ENCODE measurements at places on chromosomes 6 and 20. TPM values are rescaled to one million over a fixed set of nuclear protein-coding genes. Genes with fewer than 3 reads are reported as not detected.

DNA sequence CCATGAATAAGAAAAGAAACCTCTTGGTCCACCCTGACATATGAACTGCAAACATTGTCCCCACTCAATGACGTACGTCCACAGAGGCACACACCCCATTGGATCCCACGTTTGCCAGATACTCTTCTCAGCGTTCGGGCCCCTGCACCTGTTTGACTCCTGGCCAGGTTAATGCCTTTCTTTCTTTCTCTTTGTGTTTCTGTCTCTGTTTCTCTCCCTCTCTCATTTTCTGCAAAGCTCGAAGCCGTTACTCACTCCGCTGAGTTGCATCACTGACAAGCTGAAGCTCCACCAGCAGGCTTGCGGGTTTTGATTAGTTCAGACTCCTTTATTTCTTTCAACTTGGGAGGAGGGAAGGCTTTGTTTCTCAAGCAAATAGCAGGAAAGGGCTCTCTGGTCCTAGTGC lies 135.5 kb upstream of the SUPT3H start:
- no peak for DNase-seq

GRCh38 chr6:38432479-38432878 lies 207.2 kb downstream of the BTBD9 start:
- no peak for DNase-seq

The CPNE5 gene
- total RNA-seq: 25.7 TPM

The SFTA2 gene
- total RNA-seq: not detected

DNA sequence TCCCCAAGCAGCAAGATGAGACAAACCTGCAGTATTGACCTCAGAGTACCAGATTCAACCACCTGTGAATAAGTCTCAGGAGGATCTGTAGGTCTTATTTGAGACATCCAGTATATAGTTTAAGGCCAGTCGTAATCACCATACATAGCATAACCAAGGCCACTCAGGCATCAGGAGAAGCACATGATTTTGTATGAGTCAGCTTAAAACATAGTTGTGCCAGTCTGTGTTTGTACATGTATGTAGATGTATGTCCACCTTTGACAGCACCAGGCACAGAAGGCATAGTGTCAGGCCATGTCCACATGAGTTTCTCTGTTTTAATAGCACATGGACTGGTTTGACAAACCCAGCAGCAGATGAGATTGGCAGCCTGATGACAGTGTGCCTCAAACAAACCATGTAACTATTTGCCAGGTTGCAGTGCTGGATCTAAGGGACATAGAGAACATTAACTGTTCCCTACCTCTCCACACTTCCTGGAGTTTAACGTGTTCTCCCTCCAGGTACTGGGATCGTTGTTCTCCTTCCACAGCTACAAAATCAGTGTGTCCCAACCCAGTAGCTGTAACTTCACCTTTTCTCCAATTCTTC lies 8.6 kb upstream of the ASIP start:
- no peak for DNase-seq

The PTCRA gene
- not detected for total RNA-seq

DNA sequence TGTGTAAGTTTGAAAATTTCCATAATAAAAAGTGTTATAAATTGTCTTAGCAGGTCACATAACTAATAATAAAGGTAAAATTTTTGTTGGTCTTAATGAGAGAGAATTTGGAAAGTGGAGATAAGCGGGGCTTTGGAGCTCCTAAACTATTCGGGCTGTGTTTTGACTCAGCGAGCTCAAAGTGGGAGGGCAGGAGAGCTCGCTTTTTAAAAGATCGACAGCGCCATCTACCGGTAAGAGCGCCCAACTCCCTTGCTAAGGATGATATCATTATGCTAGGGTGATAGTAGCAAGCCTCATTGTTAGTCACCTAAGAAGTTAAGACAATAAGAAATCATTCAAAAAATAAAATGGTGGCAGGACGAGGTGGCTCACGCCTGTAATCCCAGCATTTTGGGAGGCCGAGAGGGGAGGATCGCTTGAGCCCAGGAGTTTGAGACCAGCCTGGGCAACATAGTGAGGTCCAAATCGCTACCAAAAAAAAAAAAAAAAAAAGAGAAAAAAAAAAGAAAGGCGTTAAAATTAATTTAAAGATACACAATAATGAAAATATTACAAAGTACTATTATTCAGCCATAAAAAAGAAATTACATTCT lies 24.8 kb downstream of the C6orf15 start:
- no peak for DNase-seq

The ANKRD6 gene
- total RNA-seq: 14.0 TPM

The RIMS4 gene
- not detected for total RNA-seq

GRCh38 chr20:50282592-50283241 lies 92.1 kb downstream of the CEBPB start:
- no peak for DNase-seq

The MRAP2 gene
- 0.23 TPM for total RNA-seq

GRCh38 chr6:112038268-112038667 lies 15.6 kb upstream of the CCN6 start:
- no peak for DNase-seq

The RNF5 gene
- 88.0 TPM for total RNA-seq

DNA sequence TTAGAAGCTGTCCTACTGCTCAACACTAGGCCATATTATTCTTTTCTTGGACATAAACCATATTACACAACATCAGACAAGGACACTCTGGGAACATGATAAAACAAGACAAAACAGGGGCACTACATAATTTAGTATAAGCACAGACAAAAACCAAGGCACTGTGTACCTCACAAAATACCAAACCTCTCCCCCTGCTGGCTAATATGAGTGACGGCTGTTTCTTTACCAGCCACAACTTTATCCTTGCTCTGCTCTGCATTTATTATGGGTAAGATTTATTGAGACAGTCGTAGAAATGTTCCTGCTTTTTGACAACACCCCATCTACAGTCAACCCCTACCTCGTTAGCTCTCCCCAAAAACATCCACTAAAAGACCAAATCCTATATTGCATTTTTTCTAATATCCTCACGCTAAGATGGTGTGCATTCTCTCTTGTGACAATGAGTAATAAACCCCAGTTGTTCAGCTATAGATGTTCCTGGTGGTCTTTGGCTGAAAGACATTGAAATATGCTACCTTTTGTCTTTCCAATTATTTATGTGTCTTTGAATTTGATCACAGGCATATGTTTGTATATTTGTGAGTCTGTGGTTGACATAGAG lies 23.8 kb upstream of the POLR1H start:
- no peak for DNase-seq

GRCh38 chr20:15930311-15931305 lies 642.6 kb downstream of the KIF16B start:
- DNase-seq: peak; percentile 23

- DNase-seq: no peak
These were observed 190.3 kb upstream of the TAB2 start for GRCh38 chr6:149127212-149127611.

The CPXM1 gene
- total RNA-seq: 12.5 TPM

The RPP40 gene
- 6.9 TPM for total RNA-seq

- no peak for DNase-seq
These were observed 664.3 kb downstream of the TENT5A start for GRCh38 chr6:81088145-81088544.

The SEMG1 gene
- not detected for total RNA-seq

GRCh38 chr6:131136021-131136786 lies 937 bp downstream of the AKAP7 start:
- peak; percentile 22 for DNase-seq

The FKBP1C gene
- 0.73 TPM for total RNA-seq

DNA sequence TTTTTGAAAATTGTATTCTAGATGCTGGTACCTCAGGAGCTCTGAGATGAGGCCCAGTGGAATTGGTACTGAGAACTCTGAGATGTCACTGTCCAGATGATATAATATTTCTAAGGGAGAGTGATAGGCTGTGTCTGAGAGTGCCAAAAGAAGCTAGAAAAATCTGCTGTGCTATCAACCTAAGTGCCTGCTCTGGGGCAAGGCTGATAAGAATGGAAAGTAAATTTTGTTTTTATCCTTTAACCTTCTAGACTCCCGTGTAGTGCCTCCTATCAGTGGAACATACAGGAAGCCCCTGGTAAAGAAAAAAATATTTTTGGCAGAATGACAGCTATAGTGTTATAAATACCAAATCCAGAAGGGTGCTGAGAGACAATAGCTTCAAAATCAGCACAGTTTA lies 348.2 kb downstream of the TFAP2B start:
- no peak for DNase-seq

DNA sequence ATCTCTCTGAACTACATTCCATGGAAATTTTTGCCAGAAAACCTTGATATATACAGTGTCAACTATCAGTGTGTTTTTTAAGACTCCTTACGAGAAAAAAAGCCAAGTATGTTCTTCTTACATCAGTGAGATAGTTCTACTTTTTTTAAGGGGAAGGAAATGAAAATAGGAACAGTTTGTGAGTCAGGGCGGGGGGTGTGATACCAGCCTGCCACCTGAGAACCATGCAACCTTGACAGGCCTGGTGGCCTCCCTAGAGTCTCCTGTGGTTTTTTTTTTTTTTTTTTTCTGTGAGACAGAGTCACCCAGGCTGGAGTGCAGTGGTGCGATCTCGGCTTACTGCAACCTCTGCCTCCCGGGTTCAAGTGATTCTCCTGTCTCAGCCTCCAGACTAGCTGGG lies 96.3 kb upstream of the GCM1 start:
- no peak for DNase-seq

- DNase-seq: peak; percentile 87
These were observed 72.3 kb downstream of the SNX5 start for GRCh38 chr20:17896193-17896723.

Data from glomerular endothelial cell (primary cell).